Astrocyte of the spinal cord (primary cell): ENCODE measurements at places on chromosomes 3 and 15.

DNA sequence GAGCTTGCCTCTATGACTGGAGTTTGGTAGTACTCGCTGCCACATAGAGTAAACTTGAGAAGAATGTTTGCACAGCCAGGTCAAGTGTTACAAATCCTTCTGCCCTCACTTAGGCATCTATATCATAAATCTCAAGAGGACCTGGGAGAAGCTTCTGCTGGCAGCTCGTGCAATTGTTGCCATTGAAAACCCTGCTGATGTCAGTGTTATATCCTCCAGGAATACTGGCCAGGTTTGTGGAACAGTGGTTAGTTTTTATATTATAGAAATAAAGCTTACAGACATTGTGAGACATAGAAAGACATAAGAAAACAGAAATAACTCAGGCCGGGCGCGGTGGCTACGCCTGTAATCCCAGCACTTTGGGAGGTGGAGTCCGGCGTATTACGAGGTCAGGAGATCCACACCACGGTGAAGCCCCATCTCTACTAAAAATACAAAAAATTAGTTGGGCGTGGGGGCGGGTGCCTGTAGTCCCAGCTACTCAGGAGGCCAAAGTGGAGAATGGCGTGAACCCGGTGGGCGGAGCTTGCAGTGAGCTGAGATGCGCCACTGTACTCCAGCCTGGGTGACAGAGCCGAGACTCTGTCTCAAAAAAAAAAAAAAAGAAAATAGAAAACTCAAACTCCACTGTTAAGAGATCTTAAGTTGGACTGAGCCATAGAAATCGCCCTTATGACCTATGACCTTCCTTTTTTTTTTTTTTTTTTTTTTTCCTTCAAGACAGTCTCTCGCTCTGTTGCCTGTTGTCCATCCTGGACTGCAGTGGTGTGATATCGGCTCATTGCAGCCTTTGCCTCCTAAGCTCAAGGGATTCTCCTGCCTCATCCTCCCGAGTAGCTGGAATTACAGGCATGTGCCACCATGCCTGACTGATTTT lies 2.2 kb downstream of the RPSA start:
- DNase-seq, result no peak

DNA sequence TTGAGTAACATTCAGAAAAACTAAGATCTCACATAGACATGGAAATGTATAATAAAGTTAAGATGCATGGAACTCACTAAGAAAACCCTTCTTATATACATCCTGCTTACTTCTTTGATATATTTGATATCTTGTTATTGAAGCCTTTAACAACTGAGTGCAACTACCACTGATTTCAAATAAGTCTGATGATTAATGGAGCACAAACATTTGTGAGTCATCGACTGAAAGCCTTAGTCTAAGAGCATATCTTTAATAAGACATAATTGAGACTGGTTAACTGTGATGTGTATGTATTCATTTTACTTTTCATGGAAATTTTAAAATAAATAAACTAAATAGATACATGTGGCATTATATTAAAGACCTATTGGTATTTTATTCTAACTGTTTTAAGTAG lies 740.5 kb downstream of the EPHA3 start:
- no peak for DNase-seq

- no peak for DNase-seq
Measured at GRCh38 chr3:191414286-191414685, 46.7 kb upstream of the PYDC2 start.

DNA sequence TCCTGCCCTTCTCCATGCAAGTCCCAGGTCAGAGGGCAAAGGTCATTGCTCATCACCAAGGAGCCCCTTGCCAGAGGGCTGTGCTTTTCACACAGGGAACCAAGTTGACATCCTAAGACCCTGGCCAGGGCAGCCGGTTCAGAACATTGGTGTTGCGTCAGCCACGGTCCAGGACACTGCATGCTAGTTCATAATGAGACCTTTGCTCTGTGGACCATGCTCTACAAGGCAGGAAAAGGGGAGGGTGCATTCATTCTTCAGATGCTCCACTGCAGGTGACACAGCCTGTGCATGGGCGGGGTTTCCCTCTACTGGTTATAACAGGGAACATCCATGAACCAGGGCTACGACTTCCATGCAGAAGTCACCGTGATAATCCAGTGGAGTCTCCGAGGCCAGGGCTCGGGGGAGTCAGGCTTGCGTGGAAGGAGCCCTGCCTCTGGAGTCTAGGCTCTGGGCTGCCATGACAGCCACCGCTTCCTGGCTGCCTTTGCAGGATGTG lies 81.6 kb downstream of the OCA2 start:
- DNase-seq, result no peak

- no peak for DNase-seq
Measured at GRCh38 chr15:31792611-31793199, 237.6 kb upstream of the CHRNA7 start.

- DNase-seq, result peak; percentile 84
Measured at GRCh38 chr3:132034486-132035464, at the start of gene CPNE4. CPNE4 (minus strand) TSS chr3:132035014.

- DNase-seq, result no peak
Measured at GRCh38 chr15:59140422-59141226, 35.7 kb downstream of the CCNB2 start.

- no peak for DNase-seq
Measured at GRCh38 chr3:187197335-187197649, at the start of gene RTP1. RTP1 (plus strand) TSS chr3:187197486; CDS start chr3:187197516, 30 bp downstream.

- no peak for DNase-seq
Measured at GRCh38 chr3:46844881-46845312, 18.3 kb downstream of the MYL3 start.

DNA sequence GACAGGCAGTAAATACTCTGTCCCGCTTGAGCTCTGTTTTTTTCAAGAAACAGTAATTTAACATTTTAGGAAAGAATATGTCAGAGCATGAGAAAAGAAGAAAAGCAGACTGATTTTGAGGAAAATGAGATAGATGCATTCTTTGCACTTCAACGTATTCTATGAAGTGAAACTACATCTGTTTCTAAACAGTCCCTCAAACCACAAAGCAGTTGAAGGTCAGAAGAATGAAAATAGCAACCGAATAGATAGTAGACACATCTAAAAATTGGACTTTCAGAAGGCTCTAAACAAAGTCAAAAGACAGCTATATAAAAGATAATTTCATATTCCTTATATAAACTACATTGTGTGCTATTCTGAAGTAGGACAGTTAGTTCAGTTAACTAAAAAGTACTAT lies 172.6 kb upstream of the LRRC3B start:
- no peak for DNase-seq

- no peak for DNase-seq
Measured at GRCh38 chr15:67829647-67830504, 4.6 kb downstream of the SKOR1 start.

- no peak for DNase-seq
Measured at GRCh38 chr15:71471347-71471746, 339.0 kb upstream of the NR2E3 start.

GRCh38 chr15:95995375-95996168 lies 334.9 kb upstream of the NR2F2 start:
- peak; percentile 51 for DNase-seq

GRCh38 chr15:92416557-92416956 lies 22.9 kb downstream of the ST8SIA2 start:
- no peak for DNase-seq

DNA sequence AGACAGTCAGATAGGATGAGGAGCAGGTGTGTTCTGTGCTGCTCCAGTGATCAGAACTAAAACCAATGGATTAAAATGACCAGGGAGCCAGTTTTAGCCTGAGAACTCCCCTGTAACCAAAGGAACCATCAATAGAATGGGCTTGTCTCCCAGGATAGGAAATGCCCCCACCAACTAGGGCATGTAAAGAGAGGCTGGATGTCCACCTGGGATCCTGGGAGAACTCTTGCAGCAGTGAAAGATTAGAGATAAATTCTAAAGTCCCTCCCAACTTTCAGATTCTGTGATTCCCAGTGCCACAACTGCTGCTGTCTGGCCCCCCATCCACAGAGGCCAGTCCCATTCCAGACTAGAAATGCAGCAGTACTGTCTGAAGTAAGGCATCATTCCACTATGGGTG lies 33.8 kb downstream of the HDC start:
- DNase-seq, result no peak

GRCh38 chr3:9976721-9977709 lies 9.6 kb downstream of the EMC3 start:
- DNase-seq, result peak; percentile 96

DNA sequence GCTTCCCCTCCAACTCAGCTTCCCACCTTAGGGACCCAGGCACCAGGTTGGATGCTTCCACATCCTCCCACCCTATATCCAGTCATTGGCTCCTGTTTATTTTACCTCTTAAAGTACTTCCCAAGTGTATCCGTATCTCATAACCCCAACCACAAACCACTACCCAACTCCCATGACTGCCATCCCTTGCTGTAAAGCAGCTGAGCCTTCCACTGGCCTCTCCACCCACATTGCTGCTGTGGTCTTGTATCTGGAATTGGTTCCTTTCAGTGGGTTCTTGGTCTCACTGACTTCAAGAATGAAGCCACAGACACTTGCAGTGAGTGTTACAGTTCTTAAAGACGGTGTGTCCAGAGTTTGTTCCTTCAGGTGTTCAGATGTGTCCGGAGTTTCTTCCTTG lies 79.8 kb upstream of the HRH1 start:
- no peak for DNase-seq

DNA sequence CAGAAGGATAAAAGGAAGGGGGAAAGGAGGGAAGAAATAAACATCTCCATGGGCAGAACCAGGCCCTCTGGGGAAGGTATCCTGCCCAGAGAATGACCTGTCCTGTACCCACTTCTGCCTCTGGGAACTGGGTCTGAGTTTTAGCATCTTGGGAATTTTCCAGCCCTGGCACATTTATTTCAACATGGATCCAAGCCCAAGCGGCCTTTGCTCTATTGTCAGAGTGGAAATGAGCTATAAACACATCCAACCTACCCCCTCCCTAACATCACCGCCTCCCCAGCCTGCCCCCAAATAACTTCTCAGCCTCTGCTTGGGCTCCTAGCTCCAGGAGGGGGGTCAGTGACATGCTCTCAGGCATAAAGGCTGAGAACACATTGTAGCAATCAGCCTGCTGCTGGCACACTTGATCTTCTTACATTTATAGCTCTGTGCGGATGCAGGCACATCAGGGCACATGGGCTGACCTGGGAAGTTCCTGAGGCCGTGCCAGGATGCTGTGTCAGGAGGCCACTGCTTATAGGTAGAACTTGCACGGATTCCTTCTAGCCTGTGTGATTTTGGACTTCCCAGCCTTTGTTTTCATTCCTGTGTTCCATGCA lies 4.6 kb upstream of the OXTR start:
- DNase-seq, result no peak

DNA sequence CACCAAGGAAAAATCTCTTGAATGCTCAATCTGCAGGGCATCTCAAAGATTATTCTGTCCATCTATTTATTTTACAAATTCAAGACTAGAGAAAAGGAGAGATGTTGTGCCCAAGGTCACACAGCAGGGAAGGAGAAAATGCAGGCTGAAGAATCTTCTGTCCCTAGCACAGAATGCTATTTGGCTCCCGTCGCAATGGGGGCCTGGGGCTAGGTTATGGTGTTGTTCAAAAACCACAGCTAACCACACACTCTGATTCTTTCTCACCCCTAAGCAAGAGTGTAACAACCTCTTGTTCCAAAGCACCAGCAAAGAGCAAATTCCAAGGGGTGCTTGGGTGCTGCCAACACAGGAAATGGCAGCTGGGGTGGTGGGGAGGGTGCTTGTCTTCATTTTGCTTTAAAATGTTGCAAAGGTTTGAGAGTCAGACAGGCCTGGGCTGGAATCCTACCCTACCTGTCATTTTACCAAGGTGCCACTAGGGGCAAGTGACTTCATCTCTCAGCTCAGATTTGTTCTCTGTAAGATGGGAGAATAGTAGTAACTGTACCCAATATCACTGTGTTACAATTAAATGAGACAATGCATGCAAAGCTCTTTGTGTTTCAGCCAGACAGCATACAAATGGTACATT lies 112.5 kb downstream of the ADAMTS9 start:
- peak; percentile 9 for DNase-seq
